ENCODE measurements at places on chromosomes 6 and 20.
A peak's percentile ranks its signal among the peaks of the same experiment; 100 is the strongest.

DNA sequence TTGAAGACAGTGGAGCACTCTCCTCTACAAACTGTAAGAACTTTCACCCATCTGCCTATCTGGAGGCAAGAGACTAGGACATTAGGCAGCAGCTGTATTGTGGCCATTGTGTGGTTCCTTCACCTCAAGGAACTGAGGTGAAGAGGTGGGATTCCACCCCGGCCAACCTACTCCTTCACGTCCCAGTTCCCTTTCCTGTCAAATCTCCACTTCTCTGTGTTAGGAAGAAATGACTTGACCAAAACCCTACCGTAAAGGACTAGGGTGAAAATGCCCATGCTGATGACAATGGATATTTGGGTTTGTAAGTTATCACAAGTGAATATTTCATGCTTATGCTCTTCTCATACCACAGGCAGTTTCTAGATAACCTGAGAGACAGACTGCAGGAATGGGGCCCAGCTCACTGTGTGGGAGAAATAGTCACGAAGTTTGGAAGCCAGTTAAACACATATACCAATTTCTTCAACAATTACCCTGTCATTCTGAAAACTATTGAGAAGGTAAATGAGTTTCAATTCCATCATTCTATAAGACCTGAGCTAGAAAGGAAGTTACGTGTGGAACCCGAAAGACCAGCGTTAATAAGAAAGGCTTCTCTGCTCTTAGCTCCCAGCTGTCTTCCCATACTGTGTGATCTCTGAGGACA, 86.6 kb downstream of the ECT2L start:
- DNase-seq, result peak; percentile 23

DNA sequence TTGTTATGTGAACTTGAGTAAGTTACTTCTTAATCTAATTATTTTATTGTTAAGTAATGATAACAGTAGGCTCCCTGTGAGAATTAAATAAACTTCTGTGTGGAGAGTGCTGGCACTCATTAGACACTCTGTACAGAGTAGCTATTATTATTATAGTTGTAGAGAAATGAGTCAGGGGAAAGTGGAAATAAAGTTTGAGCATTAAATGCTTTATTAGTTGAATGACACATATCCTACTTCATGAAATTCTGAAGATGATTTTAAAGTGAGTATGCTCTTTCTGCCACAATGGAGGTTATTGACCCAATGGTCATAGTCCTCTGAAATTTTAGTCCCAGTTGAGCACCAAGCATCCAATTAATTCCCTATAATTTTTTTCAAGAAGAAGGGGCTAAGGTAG, 5.9 kb downstream of the ECI2 start:
- DNase-seq, result no peak

- DNase-seq, result no peak
Measured at GRCh38 chr6:113813142-113813541, 44.0 kb upstream of the MARCKS start.

GRCh38 chr20:10848810-10849370, 175.1 kb upstream of the JAG1 start:
- no peak for DNase-seq

DNA sequence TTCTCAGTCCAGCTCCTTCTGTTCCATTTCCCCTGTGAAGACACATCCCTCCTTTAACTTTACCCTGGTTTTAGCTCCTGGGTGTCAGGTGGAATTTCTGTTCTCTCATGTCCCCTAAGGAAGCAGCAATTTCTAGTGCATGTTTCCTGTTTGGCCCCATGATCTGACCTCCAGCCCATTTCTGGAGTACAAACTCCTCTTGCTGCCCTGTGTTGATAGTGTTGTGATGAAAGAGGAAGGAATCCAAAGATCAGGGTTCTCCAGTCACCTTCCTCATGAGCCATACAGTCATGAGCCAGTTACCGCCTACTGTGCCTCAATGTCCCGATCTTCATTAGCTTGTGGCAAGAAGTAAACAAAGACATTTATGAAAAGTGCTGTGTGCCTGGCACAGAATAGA, 97.4 kb downstream of the PHACTR1 start:
- no peak for DNase-seq

DNA sequence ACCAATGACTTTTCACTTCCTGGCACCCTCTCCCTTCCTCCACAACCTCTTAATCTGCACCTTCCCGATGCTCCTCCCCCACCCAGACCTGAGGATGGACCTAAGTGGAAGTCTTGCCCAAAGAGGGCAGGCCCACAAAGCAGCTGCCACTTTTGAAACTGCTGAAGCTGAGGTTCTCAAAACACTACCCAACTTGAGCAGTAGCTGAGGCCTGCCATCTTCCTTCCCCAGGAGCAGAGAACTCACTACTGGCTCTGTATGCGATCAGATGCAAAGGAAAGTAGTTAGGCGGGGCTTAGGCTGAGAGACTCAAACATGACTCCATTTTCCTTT, 1.5 kb downstream of the HM13 start:
- DNase-seq, result no peak

DNA sequence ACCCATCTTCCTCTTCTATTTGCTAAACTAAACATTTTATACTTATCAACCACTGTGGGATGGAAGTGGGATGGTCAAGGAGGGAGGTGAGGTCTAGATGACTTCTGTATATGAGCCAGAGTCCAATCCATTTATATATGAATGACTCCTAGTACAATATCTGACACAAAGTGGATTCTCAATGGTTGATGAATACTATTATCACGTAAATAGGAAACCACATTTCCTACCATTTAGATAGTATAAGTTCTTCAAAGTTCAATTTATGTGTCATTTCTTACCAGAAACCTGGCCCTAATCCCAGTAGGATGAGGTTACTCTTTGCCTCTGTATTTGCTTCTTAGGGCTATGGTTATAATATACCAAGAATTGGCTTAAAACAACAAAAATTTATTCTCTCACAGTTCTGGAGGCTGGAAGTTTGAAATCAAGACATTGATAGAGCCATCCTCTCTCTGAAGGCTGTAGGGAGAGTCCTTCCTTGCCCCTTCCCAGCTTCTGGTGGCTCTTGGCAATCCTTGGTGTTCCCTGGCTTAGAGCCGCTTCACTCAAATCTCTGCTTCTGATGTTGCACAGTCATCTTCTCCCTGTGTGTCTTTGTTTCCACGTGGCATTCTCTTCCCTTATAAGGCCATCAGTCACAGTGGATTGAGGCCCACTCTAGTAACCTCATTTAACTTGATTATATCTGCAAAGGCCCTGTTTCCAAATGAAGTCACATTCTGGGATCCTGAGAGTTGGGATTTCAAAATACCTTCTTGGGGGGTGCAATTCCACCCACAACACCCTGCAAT, 41.0 kb upstream of the RAB23 start:
- DNase-seq, result no peak

GRCh38 chr6:27214126-27214601, 33.3 kb upstream of the PRSS16 start:
- no peak for DNase-seq

- no peak for DNase-seq
Measured at GRCh38 chr20:3509064-3509463, 38.2 kb downstream of the ATRN start.

DNA sequence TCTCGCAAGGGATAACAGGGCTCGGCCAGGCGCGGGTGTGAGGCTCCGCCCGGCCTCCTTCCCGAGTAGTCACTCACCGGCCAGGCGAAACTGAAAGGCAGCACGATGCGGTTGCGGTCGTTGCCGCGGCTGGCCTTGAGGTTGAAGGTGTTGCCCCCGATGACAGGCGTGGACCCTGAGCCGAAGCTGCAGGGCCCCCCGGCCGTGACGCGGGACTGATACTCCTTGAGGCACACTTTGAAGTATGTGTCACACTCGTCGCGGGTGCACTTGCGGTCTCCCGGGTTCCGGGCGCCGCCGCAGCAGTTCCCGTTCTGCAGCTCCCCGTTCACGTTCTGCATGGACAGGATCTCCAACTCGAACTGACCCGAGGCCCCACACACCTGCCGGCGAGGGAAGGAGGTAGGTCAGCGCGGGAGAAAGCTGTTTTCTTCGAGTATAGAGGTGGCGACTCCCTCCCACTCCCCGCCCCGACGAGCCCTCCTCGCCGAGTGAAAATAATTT, 1.1 kb downstream of the JAG1 start:
- peak; percentile 55 for DNase-seq

DNA sequence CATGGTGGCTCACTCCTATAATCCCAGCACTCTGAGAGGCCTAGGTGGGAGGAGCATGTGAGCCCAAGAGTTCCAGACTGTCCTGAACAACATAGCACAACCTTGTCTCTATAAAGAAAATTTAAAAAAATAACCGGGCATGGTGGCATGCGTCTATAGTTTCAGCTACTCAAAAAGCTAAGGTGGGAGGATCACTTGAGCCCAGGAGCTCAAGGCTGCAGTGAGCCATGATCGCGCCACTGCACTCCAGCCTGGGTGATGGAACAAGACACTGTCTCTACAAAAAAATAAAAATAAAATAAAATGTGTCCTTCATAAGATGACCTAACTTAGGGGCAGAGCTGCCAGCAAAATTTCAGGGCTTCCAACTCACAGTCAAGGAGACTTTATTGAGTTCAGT, 12.6 kb downstream of the ID4 start:
- no peak for DNase-seq

GRCh38 chr20:1783245-1783644, 112.0 kb upstream of the SIRPA start:
- no peak for DNase-seq

GRCh38 chr20:62740286-62741141, 31.9 kb downstream of the NTSR1 start:
- peak; percentile 83 for DNase-seq

DNA sequence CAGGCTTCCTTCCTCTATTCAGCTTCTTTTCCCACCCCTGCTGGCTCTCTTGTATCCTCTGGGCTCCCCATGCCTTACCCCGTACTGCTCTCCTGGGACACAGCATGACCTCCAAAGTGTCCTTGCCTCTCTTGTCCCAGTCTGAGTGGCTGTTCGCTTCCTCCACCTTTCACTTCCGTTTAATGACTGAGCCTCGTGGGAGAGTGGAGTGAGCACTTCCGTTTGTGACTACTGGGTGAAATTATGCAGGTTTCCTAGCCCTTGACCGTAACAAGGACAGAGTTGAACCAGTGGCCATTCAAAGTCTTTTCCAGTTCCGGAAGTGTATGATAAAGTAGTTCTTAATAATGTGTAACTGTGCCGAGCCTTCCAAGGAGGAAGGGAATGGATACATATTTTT, 109.2 kb downstream of the ARID1B start:
- DNase-seq, result no peak

GRCh38 chr6:7919871-7920270, 9.3 kb upstream of the TXNDC5 start:
- DNase-seq, result peak; percentile 57

- no peak for DNase-seq
Measured at GRCh38 chr20:47295921-47296426, 60.5 kb downstream of the ZMYND8 start.

GRCh38 chr6:87645080-87645479, 55.1 kb downstream of the ORC3 start:
- no peak for DNase-seq

DNA sequence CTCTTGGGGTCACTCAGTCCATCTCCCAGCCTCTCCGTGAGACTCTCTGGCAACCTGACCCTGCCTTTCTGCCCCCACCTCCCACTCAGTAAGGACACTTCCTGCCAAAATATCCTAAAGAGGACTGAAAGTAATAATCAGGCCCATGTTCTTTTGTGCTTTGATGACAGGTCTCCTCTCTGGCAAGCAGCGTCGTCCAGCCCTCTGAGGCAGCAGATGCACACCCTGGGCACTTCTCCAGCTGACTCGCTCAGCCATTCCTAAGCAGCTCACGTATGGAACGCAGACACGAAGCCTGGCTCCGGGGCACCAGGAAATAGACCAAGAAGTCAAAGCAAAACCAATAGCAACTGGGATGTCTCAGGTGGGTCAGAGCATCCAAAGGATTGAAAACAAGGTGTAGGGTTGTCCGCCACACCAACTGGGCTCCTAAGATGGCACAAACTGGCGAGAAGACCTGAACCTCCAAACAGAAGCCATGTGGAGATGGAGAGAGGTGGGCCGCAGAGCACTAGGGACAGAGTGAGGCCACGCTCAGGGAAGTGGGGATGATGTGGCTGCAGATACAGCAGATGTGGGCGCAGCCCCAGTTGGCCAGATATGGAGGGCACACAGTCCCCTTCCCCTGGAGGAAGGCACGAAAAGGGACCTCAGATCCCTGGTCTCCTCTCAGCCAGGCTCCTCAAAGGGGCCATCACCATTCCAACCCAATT, 99.3 kb downstream of the PRND start:
- DNase-seq, result no peak

GRCh38 chr6:15949982-15950381, 178.9 kb upstream of the MYLIP start:
- DNase-seq, result no peak

DNA sequence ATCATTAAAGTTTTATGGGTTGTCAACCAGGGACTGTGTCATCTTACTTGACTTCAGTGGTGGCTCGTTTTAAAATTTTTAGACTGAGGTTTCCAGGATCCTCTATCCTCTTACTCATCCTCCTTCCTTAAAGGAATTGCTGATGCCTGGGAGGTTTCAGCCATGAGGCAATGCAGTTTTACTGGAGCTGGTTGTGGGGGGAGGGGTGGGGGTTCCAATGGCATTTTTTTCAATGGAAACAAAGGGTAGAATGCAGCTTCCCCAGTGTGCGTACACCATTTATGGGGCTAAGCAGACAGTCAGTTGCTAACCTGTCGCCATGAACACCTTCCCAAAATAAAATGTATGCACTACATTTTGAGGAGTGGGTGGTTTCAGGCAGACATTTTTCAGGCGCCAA, 88.0 kb downstream of the METTL24 start:
- DNase-seq, result no peak

DNA sequence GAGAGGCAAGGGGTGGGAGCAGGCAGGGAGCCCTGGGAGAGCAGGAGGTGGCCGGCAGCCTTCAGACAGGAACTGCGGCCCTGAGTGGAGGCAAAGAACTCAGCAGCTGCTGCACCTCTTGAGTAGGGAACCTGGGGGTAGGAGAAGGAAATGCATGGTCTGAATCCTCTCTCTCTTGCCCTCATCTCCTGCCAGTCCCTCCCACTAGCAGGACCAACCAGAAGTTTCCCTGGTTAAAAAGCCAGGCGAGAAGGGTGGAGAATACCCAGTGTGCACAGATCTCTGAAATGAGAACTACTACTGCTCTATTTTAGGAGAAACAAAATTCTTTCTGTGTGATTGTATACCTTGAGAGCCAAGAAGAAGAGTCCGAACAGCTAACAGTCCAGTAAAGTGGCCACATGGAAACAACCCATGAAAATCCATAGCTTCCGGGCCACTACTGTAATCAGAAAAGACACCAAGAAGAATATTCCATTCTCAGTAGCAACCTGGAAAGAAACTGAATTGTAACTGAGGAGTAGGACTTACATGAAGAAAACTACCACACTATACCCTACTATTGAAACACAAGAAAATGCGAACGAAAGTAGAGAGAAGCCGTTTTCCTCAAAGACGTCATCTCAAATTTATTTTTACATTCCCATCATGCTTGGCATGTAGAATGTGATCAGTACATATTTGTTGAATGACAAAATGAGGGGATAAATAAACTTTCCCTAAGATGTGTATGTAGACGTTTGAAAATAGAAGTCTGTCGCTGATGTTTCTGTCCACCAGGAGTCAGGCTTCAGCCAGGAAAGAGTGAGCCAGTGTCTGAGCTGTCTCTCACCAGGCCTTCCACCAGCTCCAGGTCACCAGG, 25.6 kb downstream of the WRNIP1 start:
- DNase-seq, result peak; percentile 71
